ENCODE measurements at places on chromosomes 7 and 10.

- DNase-seq, result no peak
Measured at GRCh38 chr10:99558708-99559107, 26.0 kb downstream of the NKX2-3 start.

- no peak for DNase-seq
Measured at GRCh38 chr10:80136134-80136571, 3.6 kb downstream of the PLAC9 start.

DNA sequence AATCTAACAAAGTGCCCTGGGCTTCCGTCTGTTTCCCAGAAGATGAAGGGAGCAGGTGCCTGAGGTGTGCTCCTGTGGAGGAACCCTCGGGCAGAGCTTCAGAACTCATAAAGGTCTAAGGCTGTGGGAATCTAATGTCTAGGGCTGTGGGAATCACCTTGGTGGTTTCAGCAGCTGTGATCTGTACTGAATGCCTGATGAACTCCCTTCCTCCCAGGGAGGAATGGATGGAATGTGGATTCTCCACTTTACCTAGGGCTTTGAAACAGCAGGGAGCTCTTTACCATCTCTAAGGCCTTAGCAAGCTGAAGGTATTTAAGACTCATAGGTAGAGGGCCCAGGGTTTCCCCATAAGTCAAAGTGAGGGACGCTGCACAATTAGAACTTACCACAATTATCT is 36.0 kb upstream of the SEMA3E start:
- no peak for DNase-seq

GRCh38 chr7:107505997-107506673 is 36.3 kb downstream of the GPR22 start:
- no peak for DNase-seq

DNA sequence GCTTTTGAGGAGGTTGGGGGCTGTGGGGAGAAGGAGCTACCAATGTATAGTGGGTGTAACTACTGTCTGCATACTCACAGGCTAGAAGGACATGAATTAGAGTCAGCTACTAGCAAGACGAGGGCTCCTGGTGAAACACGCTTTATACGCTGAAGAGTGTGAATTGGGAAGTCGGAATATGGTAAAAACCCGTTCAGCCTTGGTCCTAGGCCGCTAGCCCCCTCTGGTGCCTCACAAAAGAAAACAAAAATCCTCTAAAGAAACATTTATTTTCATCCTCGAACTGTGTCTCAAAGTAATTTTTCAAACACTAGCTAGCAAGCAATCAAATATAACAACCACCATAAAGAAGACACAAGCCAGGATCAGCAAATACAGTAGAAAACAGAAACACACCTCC is 338.1 kb upstream of the SEMA3C start:
- no peak for DNase-seq

- no peak for DNase-seq
Measured at GRCh38 chr10:89563861-89564478, 28.6 kb upstream of the SLC16A12 start.

- no peak for DNase-seq
Measured at GRCh38 chr10:104650072-104650471, 9.0 kb downstream of the SORCS3 start.

DNA sequence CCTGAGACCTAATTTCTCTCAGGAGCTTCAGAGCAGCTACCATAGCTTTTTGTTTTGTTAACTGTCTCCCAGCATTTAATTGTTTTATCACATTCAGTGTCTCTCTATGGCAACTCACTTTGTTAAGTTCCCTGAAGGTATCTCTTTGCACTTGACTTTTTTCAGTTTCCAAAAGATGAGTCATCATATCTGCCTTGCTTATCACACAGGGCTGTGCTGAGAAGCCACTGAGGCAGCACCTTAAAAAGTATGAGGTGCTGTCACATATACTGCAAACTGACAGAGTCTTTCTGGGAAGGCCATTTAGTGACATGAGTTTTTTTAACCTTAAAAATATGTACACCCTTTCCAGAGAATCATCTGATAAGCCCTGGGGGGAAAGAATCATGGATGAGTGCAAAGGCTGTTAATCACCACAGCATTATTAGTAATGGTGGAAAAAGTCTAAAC is 56.8 kb downstream of the PPP1R3C start:
- DNase-seq, result no peak

GRCh38 chr7:34191162-34191561 is 285.8 kb downstream of the BMPER start:
- DNase-seq, result no peak

DNA sequence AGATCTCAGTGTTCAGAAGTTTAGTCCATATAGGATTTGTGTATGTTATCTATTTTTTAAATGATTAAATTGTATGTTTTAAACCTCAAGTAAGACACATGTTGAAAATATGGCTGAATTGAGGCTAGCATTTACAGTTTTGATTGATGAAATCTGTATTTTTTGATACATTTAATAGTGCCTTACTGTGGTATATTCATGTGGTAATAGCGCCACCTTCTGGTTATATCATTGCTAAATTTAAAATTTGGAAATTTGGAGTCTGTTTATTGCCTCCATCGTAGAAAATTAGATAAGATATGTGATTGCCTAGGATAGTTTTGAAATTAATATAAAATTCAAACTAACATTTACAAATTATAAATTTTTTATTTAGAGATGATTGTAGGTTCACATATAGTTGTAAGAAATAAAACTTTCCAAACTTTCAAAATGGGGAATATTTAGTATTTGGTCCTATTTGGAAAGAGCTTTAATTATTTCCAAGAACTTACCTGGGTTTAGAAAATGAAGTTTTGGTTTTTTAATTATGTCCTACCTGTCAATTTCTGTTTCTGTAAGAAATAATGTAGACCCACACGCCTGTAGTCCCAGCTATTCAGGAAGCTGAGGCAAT is 19.1 kb upstream of the ARMS2 start:
- no peak for DNase-seq

DNA sequence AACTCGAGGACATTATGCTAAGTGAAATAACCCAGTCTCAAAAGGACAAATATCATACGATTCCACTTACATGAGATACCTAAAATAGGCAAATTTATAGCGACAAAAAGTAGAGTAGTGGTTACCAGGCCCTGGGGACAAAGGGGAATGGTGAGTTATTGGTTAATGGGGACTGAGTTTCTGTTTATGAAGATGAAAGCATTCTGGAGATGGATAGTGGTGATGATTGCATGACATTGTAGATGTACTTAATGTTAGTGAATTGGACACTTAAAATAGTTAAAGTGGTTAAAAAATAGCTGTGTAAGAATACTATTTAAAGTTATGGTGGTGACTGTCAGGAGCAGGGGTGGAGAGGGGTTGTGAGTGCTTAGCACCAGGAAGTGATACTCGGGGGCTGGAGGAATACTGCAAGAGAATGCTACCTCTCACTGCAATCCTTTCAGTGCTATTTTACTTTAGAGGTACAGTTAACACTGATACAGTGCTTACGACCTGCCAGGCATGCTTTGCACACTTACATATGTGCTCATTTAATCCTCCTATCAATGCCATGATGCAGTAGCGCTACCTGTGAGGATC is 16.7 kb upstream of the TEX36 start:
- no peak for DNase-seq

DNA sequence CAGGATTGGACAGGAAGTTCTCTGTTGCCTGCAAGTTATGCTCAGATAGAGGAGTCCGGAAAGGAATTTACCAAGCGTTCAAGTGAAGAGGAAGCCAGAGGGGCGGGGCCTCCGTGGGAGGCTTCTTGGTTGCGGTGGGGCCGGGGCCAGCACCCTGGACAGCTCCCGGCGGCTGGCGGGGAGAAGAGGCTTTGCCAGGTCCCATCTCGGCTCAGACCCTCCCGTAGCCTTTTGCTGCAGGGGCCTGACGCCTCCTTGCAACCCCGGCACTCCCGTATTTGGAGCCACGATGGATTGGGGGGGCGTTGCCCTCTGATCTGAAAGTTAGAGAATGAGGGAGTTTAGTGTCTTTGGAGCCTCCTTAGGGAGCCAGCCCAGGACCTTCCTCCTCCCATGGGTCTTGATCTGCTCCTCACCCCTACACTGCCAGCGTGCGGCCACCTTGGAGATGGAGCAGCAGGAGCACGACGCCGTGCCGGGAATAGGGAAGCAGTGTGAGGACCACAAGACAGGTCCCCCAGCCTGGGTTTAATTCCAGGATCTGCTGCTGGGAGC is 3.1 kb upstream of the SLC18A3 start:
- peak; percentile 2 for DNase-seq

DNA sequence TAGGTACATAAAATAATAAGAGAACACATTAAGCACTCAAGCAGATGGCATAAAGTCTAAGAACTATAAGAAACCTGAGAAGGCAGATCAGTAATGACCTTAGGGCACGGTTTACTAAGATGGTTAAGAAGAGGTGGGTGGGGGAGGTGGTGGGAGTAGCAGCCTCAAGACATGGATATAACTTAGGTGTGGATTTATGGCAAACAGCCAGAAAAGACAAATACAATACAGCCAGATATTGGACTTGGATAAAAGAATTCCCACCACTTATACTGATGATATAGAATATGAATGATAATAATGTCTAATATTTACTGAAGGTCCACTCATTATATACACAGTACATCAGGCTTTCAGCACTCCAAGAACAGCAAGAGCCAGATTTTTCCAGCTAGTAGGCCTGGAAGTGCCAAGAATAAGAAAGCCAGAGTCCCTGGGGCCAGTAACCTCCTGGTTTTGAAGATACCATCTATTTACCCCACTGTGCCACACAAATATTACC is 11.9 kb downstream of the DPY19L1 start:
- DNase-seq, result no peak

DNA sequence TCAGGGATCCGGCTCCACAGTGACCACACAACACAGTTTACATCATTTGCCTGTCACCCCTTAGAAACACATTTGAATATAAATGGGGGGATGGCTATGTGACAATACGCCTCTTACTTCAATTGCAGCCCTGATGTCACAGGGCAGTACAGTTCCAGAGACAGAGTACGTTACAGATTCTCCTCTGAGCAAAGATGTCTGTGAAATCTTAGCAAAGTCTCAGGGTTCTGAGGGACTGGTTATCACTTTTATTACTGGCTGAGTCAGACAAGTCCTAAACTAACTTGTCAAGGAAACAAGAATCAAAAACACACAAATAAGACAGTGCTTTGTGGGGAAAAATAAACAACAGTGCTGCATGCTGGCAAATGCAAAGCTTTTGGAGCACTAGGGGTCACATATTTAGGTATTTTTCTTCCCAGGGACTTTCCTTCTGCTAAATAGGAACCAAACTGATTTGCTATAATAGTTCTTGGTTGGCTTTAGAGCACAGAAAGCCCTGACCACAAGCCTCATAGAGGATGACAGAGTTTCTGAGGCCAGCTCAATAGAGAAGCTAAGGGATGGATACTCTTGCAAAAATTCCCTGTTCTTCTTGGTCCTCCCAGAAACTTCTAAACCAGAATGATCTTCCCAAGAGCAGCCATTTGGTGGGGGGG is 501.6 kb downstream of the GRID1 start:
- no peak for DNase-seq

GRCh38 chr10:17872191-17873091 is 63.3 kb downstream of the MRC1 start:
- no peak for DNase-seq

DNA sequence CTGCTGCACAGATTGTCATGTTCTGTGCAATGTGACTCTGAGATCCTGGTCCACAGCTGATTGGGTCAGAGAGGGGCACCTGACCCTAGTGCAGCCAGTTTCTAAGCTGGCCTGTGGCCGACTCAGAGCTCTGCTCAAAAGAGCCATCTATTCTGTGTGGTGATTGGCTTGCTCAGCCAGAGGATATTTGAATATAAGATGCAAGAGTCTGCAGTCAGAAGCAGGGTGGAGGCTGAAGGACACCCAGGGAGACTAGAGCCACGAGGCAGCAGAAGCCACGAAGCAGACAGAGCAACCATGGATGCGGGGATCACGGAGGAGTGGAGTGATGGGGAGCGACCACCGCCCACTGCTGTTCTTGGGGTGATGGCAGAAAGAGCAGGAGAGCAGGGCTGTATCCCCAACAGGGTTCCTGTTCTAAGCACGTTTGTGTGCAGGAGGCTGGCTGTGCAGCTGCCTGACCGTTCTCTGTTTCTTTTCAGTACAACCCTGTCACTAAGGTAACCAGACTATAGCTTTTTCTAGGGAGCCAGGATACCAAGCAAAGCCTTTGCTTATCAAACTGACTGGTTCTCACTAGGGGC is 19.5 kb upstream of the RHEB start:
- DNase-seq, result no peak

DNA sequence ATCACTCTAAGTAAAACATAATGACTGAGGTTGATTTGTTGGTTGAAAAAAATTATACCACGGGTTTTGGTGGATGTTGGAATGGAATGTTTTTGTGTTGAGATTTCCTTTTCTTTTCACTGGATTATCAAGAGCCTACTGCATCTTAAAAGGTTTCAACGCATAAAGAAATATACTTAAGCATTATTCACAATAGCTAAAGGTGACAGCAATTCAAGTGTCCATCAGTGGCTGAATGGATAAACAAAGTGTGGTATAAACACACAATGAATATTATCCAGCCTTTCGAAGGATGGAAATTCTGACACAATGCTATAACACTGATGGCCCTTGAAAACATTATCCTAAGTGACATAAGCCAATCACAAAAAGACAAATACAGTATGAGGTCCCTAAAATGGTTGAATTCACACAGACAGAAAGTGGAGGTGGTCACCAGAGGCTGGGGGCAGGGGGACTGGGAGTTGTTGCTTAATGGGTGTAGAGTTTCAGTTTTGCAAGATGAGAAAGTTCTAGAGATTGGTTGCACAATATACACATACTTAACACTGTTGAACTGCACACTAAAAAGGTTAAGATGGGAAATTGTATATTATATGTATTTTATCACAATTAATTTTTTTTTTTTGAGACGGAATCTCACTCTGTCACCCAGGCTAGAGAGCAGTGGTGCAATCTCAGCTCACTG is 122.3 kb downstream of the NRP1 start:
- no peak for DNase-seq

DNA sequence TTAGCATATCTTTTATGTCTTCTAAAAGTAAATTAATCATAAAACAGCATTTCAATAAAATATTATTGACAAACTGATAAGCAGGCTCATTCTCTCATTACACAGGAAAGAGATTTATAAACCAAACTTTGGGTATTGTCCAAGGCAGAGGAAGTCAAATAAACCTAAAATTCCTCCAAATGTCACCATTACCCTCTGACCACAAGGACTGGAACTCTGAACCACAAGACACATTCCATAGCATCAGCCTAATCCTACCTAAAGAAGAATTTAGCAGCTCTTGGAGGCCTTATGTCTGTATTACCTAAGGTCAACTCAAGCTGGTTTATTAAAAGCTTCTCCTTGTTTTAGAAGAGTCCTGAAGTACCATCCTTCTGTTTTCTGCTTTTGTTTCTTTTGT is 82.4 kb upstream of the SLC13A1 start:
- DNase-seq, result no peak

DNA sequence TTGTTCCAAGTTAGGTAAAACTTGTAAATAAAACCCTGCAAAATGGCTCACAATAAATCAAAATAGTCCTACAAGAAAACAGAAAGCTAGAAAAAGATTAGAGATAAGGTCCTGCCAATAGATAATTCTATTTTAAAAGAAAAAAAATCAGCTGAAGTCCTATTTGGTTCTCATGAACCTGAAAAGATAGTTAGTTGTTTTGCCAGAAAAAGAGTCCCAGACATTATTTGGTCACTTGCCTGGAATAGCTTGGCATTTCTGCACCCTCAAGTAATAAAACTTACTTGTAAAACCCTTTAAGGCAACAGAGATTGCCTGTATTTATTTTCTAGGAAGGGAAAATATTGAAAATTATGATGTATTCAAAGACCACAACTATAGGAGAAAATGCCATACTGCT is 47.7 kb downstream of the LRRN3 start:
- DNase-seq, result no peak
